ENCODE measurements at places on chromosomes 3 and 15.

DNA sequence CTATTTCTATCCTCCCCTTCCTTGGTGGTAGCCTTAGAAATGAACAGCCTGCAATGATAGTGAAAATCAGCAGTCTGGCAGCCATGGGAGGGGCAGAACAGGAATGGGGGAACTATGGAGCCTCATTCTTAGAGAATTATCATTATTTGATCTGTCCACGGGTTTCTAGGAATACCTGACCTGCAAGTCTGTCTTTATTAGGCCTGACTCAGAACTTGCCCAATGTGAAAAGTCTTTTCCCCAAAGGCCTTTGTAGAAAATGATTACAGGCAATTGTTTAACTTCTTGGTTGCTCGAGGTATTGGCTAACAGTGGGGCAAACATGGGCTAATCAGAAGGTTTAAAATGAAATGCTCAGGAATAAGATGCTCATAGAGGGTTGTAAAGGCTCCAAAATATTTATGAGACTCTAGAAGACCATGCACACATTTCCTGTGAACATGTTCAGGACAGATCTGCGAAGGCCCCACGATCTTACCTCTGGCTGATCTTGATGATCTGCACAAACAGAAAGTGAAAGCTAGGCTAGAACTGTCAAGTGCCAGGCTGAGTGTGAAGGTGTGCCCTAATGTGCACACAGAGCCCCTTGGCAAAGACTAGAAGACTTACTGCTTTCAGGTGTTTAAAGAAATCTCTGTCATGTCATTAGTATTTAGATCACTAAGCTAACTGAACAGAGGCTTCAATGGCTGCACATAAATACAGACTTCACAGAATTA is 39.6 kb upstream of the LAMP3 start:
- no peak for DNase-seq

DNA sequence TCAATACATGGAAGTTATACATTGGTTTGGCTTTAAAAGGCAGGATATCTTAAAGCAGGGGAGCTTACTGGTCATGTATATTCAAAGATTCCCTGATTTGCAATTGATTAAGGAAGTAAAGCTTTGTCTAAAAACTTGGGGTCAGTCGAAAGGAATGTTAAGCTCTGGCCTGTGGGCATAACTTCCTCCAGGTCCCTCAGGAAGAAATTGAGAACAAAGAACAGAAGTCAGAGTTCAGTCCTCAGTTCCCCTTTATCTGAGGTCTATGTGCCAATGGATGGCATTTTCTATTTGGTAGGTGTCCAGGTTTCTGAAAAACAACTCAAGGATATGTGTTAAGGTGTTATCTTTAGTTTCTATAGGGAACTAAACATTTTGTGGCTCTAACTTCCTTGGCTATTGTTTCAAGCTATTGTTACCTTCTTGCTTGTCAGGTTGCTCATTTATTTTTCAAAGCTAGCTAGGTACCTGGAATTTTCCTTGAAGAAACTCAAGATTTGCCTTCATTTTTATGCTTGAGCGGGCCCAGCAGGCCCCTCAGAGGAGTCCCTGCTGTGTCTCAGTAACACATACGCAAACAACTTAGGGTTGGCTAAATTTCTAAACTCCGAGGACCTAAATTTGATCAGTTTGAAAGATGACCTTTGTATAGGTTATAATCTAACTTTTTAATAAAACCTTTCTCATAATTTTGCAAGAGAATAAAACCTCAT is 135.0 kb upstream of the UBE2E2 start:
- no peak for DNase-seq

- no peak for DNase-seq
Measured at GRCh38 chr15:76376816-76377215, 40.2 kb downstream of the ISL2 start.

DNA sequence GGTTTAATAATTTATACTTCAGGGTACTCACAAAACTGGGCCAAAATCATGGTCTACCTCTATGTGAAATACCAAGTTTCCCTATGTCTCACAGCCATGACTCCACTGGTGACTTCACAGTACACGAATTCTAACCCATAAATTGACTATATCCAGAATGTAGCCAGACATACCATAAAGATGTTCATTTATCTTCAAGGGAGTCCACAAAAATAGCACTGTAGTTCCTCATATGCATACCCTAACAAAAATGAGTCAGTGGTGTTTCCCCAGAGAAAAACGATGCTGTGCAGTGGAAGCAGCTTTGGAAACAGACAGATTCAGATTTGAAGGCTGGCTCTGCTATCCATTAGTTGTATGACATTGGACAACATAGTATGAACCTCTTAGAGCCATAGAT is 438.8 kb downstream of the FHIT start:
- DNase-seq, result no peak

DNA sequence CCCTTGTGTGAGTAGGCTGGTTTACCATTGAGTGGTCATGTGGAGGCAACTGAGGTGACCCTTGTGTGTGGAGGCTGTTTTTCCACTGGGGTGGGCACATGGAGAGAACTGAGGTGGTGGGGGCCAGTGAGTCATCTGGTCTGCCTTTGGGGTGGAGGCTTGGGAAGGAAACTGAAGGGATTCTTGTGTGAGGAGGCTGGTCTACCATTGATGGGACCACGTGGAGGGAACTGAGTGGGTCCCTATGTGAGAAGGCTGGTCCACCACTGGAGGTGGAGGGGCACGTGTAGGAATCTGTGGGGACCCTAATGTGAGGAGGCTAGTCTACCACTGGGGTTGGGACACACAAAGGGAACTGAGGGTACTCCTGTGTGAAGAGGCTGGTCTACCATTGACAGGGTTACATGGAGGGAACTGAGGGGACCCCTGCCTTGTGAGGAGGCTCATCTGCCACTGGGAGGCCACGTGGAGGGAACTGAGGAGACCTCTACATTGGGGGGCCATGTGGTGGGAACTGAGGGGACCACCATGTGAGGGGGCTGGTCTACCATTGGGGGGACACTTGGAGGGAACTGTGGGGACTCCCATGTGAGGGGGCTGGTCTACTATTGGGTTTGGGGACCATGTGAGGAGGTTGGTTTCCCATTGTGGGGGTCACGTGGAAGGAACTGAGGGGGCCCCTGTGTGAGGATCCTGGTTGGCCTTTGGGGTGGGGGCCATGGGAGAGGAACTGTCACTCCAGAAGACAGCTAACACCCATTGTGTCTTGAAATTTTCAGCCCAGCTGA is 164.5 kb downstream of the WNT7A start:
- no peak for DNase-seq

GRCh38 chr3:10581251-10581650 is 75.9 kb upstream of the ATP2B2 start:
- no peak for DNase-seq

- no peak for DNase-seq
Measured at GRCh38 chr15:74891469-74891868, 1.6 kb downstream of the MPI start.

Measured in NCI-H748 treated with DMSO at 0.1 percent for 48 hours (cell line).